MCF 10A (cell line): ENCODE measurements at places on chromosomes 6 and 20. TPM values are rescaled to one million over a fixed set of nuclear protein-coding genes. Genes with fewer than 3 reads are reported as not detected.

Gene PERP
- 103 and 120 TPM in 2 replicates for total RNA-seq

Gene RIPOR3
- total RNA-seq = not detected in 2 replicates

Gene HLA-DQB1
- not detected in 2 replicates for total RNA-seq

Gene PTCRA
- not detected in 2 replicates for total RNA-seq
